ENCODE measurements at places on chromosomes 2 and 18.

DNA sequence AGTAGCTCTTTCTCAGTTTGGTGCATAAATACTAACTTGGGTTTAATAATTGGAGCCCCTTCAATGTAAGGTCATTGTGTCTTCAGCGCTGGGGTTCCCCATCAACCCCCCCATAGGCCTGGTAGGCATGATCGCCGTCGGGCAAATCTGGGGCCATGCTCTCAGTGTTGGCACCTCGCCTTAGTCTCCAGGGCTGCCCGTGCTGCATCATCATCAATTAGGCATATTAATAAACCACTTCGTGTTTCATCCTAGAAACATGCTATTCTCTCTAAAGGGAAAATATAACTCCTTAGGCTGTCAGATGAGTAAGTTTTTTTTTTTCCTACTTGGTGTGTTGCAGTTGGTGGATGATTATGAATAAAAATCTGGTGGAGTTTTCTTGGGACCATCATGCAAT lies 96.7 kb upstream of the IL1R2 start:
- DNase-seq = no peak

DNA sequence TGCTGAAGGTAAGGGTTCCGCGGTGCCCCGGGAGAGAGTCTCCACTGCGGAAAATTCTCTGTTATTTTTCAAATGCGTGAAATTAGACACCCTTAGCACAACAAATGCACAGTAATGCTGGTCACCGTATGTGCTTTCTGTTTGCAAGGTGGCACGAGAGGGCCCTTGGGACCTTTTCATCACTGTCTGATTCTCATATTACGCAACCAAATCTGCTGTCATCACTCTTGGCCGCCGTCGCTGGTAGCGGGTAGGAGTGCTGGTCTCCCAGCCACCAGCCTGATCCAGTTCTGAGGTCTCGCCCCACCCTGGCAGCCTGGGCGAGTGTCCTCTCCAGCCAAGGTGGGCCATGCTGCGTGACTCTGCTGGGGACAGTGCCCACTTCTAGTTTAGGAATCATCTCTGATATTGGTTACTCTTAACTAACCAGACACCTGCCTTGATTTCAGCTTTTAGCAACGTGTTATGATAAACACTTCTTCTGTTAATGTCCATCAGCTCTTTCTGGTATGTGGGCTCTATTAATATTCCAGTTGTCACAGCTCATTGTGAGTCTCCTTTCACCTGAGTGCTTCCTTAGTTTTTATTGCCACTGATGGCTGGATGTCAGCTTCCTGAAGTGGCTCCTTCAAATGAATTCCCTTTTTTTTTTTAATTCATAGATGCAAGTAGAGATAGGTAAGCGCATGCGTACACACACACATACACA lies 199.4 kb downstream of the GBX2 start:
- no peak for DNase-seq

GRCh38 chr2:106537047-106537446 lies 49.9 kb downstream of the CD8B2 start:
- DNase-seq = no peak

- no peak for DNase-seq
Observed at GRCh38 chr2:153864022-153864421, 7.7 kb upstream of the GALNT13 start.

- DNase-seq = no peak
Observed at GRCh38 chr2:136407952-136408318, 290.0 kb upstream of the CXCR4 start.

DNA sequence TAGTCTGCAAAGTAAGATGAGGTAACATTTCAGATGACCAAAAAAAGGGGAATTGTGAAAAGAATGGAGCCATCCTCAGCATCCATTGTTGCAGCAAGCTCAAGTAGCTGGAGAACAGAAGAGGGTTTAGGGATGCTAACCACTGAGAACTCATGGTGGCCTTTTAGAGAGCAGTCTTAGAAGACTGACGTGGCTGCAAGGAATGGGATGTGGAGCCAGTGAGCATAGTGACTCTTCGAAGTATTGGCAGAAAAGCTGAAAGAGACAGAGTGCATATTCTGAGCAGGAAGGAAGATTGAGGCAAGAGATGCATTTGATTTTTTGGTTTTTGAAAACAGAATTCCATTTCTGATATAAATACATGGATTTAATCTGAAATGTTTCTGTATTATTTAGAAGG lies 151.2 kb downstream of the UBE2E3 start:
- DNase-seq = no peak

DNA sequence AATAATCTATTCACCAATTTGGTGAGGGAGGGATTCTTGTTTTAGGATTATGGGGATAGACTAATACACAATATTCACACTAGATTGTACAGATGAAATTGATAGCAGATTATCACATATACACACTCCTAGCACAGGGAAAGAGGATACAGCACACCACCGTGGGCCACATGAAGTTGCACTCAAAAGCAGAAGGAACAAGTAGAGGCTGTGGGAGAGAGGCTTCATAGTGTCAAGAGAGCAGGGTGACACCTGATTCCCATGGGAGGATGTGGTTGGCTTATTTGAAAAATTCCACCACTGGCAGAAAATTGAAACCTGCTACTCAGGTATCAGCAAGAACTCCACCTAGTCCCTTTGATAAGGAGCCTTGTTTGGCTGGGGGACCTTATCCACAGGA lies 395.6 kb downstream of the SPAG16 start:
- DNase-seq = no peak

GRCh38 chr2:168608796-168609195 lies 152.7 kb downstream of the CERS6 start:
- DNase-seq = no peak

DNA sequence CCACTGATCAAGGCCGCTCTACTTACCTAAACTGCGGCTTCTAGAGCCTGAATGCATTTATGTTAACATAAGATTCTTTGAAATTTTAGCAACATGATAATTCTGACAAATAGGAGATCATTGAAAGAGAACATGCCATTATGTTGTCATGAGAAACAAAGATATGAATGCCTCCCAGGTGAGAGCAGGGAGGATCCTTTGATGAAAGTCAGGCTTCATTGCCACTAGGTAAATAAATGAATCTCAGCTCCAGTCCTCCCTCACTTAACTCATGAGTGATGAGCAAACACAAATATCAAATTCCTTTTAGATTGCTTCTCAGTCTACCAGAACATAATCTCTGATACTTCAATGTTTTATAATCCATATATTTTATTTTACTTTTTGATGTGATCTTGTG lies 463.2 kb upstream of the CDH7 start:
- DNase-seq = no peak

- no peak for DNase-seq
Observed at GRCh38 chr2:230329946-230330605, 3.1 kb downstream of the SP140L start.

- no peak for DNase-seq
Observed at GRCh38 chr2:158214431-158214830, 112.8 kb downstream of the UPP2 start.

GRCh38 chr18:40985436-40985835 lies 969.6 kb upstream of the PIK3C3 start:
- DNase-seq = no peak

DNA sequence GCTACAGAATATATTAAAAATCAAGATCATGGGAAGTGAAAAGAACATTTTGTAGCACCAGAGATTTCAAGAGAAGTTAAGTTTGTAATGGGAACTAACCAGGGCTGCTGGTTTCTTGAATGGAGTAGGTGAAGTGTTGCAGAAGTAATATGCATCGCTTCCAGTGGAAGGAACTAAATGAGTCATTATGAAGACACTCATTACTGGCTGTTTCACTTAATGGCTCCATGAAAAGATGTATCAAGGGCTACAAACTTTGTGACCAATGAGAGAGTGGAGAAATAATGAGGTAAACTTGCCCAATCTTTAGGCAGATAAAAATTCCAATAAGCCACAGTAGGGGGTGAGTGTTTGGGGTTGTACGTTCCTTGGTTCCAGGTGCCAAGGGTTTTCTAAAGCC lies 380.4 kb upstream of the POU3F3 start:
- DNase-seq = no peak

- peak; percentile 74 for DNase-seq
Observed at GRCh38 chr2:47402805-47403608, at the start of gene MSH2. Gene MSH2 (plus strand): TSS chr2:47403156. CDS start chr2:47403192, 36 bp downstream.

DNA sequence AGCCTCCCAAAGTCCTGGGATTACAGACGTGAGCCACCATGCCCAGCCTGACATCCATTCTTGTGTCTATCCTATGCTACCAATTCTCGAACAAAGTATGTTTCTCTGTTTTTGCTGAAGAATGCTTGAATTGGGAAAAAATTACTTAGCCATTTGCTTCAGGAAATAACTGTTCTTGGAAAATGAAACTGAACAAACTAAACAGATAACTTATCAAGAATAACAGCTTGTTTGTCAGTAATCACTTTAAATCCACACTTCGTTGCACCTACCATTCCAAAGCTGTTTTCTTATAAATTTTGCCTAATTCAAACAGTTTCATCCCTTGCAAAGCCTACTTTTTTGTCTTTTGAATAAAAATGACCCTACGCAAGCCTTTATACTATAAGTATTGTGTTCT lies 672.9 kb downstream of the SUCLG1 start:
- no peak for DNase-seq

GRCh38 chr18:47968006-47968676 lies 37.7 kb upstream of the SMAD2 start:
- DNase-seq = no peak

GRCh38 chr2:69387770-69388481 lies 899 bp upstream of the GFPT1 start:
- DNase-seq = no peak

- no peak for DNase-seq
Observed at GRCh38 chr2:241248897-241249296, 60.4 kb downstream of the ANO7 start.

DNA sequence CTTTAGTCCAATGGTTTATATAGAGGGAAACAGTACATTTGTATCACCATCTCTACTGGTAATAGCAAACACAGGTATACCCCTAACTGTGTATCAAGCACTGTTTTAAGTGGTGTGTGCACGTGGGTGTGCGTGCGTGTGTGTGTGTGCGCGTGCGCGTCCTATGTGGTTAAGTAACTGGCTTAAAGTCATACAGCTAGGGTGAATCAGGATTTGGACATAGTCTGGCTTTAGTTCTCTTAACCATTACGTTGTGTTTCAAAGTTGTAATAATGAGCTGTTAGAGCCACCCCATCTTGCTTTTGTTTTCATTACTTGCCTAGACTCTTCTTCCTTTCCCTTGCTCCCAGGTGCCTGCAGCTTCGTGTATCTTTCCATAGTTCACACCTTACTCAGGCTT lies 2.1 kb downstream of the HADHB start:
- no peak for DNase-seq

DNA sequence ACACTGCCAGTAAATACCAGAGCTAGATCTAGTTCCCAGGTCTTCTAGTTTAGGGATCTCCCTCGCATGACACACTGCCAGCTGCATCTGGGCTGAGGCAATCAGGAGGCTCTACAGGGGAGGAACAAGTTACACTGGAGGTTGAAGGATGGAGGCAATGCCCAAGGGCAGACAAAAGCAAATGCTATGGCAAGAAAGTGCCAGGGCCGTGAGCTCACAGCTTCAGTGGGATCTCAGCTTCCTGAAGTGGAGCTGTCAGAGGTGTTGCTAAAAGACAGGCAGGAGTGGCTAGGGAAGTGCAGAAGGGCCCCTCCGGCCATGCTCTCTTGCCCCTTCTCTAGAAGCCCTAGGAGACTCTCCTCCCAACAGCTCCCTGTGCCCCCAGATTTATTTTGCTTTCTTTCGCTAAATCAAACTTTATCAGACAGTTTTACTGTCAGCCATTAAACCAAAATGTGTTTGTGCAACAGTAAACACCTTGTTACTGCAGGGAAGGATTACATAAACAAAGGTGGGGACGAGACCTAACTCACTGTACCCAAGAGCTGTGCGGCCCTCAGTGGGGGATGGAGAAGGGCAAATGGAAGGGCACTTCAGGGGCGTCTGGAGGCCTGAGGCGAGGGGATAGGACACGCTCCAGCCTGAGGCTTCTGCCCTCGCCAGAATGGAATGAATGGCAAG lies 39.4 kb upstream of the PKDCC start:
- no peak for DNase-seq

- DNase-seq = no peak
Observed at GRCh38 chr2:159811232-159811631, 13.2 kb upstream of the CD302 start.

- DNase-seq = no peak
Observed at GRCh38 chr18:21439431-21439846, 161.1 kb downstream of the ESCO1 start.

DNA sequence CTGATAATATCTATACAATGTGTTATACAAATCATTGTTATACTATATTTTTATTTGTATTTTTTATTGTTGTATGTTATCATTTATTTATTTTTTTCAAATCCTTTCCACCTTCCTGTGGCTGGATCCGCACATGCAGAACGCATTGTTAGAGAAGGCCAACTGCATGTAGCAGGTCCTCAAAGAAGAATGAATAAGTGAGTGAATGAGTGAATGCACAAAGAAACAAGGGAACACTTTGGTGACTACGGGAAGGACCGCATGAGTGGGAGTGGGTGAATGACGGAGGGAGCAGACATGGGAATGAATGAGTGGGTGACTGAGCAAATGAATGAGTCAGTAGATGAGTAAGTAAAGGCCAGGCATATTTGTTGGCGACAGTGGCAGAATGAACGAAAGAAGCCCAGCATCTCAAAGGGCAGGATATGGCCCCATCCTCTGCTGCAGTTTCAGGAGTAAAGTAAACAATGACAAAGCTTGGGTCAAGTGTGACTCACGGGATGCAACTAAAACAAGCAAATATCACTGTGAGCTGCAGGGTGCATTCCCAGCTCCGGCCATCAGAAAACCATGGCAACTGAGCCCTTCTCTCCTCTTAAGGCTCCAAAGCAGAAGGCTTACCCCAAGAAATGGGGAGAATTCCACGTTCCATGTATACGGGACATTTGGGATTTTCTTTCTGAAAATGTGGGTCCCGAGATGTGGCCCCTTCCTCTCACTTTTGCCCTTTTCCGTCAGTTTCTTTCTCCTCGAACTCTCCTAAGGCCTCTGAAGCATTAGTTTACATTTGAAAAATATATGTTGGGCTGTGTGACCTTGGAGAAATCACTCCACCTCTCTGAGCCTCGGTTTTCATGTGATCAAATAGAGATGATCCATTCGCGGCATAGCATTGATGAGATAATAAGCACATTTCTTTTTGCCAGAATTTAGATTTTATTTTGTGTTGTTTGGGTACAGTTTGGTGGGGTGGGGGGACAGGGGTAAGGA lies 24.5 kb downstream of the KCNF1 start:
- DNase-seq = no peak

DNA sequence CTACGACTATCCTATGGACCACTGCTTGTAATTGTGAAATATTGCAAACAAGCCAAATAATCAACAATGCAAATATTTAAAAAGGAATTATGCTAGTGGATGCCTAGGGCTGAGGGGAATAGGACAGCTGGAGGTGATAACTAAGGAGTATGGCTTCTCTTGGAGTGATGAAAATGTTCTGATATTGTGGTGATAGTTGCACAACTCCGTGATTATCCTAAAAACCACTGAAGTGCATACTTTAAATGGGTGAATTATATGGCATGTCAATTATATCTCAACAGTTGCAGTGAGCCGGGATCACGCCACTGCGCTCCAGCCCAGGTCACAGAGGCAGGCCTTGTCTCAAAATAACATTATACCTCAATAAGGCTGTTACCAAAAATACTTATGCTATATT lies 125.1 kb upstream of the SH3BP4 start:
- DNase-seq = no peak

- no peak for DNase-seq
Observed at GRCh38 chr18:9082711-9083510, 19.6 kb upstream of the NDUFV2 start.
